A549 (cell line): ENCODE measurements at places on chromosomes 7 and 10. TPM values are rescaled to one million over a fixed set of nuclear protein-coding genes. Genes with fewer than 3 reads are reported as not detected.

DNA sequence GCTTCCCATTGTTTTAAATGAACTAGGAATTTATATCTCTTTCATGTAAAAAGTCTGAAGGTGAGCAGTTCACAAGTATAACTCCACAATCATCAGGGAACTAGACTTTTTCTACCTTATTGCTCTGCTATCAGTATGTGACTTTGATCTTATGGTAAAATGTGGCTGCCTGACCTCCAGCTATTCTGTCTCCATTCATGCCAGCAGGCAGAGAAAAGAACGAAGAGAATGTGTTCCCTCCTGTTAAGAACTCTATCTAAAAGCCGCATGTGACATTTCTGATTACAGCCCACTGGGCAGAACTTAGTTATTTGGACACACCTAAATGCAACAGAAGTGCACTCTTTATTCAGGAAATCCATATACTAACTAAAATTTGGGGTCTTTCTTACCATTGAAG is 102.8 kb upstream of the MBL2 start:
- no peak for DNase-seq

DNA sequence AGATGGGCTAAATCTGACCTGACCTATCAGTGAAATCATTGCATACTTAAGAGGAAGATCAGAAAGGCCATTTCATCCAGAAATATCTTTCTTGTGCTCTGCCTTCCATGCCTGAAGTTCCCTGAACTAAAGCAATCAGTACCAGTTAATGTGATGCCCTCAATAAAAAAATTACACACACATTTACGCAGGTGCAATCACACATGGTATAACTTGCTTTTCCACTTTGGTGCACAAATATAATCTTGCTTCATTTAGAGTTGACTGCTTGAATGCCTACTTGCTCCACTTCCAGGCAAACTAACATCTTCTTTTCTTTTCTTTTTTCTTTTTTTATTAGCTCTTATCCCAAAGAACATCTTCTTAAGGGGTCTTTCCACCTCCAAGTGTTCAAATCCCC is 58.3 kb upstream of the KIF5B start:
- DNase-seq, result no peak

- DNase-seq, result no peak
Measured at GRCh38 chr7:102262546-102262945, 24.1 kb upstream of the SH2B2 start.

GRCh38 chr7:103063895-103064294 is 10.7 kb downstream of the FBXL13 start:
- peak; percentile 17 for DNase-seq

DNA sequence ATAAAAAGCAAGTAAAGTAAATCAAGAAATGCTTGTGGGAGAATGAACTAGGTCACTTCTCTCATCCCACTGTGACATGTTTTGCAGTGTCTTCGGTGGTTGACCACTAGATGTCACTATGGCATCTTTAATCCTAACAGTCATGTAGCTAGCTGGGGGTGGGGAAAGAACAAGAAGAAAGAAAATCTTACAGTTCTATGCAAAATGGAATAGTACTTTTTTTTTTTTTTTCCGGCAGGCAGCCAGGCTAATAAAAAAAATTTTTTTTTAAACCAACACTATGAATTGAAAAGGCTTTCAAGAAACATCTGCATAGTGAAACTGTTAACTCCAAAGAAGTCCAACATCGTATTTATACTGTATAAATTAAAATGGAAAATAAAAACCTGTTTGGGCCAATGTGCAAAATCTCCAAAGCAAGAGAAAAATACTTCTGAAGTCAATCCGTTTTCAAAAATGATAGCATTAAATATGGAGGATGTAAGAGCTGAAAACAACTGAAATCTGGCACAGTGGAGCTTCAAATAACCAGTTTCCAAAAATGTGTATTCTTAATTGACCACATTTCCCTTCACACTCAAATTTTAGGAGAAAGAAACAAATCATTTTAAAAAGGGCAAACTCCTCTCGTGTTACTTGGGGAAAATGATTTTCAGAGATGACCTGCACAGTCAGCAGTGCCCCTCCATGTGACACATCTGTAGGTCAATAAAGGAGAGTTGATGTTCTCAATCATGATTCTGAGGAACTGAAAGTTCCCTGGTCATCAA is 38.5 kb downstream of the CDK1 start:
- DNase-seq, result peak; percentile 84

Gene CYP2E1
- 0.14 to 0.21 TPM (median 0.17 TPM) in 3 replicates for polyA plus RNA-seq

Gene IKZF1
- polyA plus RNA-seq, result not detected in 3 replicates
